ENCODE measurements at places on chromosomes 6 and 20.
A peak's percentile ranks its signal among the peaks of the same experiment; 100 is the strongest.

GRCh38 chr20:31869942-31870725 lies at the start of the genes DUSP15 and TTLL9:
DUSP15 (minus strand) TSS chr20:31870527; CDS start chr20:31870337, 190 bp downstream.
TTLL9 (plus strand) TSS chr20:31870634; CDS start chr20:31871127, 493 bp downstream.
- peak; percentile 44 for DNase-seq

DNA sequence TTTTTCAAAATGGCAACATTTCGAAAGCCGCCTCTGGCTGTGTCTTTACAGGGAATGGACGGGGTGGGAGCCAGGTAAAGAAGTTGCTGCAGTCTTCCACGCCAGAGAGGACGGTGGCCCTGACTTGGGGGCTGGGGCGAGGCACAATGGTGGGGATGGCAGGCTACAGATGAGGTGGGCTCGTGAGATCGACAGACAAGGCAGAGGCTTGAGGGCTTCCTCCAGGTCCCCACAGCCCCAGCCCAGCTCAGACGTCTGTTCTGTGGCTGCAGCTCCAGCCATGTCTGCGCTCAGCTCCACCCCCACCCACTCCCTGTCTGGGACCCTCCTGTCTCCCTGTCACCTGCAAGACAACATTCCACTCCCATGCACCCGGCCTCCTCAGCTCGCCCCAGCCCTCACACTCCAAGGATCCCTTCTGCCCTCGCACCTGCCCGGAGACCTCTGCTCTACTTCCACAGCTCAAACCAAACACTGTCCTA lies 7.4 kb upstream of the C20orf144 start:
- no peak for DNase-seq

GRCh38 chr6:168397012-168397411 lies 44.0 kb upstream of the SMOC2 start:
- DNase-seq = no peak

DNA sequence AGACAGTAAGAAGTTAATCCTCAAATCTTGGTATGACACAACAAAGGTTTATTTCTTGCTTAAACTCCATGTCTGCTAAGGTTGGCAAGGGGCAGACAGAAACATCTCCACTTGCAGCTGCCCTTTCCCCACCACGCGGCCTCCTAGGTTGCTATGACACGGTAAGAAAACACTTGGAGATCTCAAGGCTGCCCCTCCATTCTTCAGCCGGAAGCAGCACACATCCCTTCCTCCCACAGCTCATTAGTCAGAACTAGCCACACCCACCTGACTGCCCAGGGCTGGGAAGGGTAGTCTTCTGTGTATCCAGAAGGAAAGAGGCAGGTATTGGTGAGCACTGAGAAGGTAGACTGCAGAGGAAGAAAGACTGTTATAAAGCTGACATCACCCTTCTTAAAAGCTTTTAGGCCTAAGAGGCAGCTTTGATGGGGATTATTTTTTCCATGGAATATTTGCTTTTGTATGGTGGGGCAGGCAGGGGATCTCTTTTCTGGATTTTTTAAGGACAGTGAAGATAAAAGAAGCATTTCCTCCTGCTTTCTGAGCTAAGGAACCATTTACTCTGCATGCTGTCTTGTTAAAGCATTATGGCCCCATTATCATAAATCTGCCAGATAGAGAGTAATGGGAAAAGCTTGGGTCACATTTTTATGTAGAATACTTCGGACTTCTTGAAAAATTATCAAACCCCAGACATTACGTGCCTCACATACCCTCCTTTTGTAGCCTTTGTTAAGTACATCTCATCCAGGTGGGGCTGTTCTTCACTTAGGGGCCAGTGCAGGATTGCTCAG lies 41.6 kb downstream of the MRAP2 start:
- DNase-seq = peak; percentile 6

DNA sequence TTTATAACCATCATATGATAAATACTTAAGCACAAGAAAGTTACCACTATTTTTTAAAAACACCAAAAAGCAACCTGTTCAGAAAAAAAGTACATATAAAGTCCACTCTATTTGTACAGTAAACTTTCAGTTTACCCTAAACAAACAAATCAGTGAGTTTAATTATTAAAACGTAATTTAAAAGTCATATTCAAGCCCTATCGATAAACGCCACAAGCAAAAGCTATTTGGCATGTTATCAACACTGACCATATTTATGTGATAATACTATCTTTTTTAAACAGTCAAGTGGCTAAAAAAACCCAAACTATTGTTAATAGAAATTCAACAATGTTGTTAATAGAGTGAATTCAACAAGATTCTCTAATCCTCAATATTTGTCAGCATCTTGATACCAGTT lies 1.9 kb downstream of the KATNA1 start:
- DNase-seq = no peak

DNA sequence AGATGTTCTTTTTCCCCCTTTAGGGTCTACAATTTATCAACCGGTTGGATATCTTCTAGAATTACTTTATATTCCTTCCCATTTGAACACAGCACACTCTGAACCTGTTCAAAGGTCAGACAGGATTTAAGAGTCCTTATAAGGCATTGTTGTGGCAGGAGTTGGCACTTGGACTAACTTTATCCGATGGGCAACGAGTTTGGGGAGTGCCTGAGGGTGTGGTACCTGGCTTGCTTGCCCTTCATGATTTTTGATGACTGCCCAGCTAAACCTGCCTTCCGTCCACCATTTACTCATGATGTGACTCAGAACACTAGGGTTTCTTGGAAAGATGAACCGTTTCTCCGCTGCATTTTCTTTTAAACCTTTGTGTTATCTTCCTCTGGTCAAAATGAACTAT lies 285.2 kb downstream of the FOXC1 start:
- DNase-seq = no peak

DNA sequence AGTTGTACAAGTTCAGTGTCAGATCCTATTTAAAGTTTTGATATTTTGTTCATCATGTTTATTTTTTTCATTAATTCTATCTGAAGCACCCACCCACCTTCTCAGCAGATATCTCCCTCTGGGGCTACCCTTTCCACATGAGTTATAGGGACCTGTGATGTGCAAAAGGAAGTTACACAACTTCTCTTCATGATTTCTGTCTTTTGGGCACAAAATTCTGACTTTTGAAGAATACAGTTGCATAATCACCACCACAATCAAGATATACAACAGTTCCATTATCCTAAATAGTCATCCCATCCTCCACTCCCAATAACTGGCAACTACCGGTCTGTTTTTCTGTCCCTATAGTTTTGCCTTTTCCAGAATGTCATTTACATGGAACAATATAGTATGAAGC lies 13.8 kb upstream of the FUCA2 start:
- DNase-seq = no peak

GRCh38 chr6:109715616-109716015 lies 24.5 kb downstream of the FIG4 start:
- no peak for DNase-seq

All from SK-MEL-5 (cell line).